ENCODE measurements at places on chromosomes 7 and 10.

- DNase-seq, result no peak
Measured at GRCh38 chr10:49349390-49349789, 46.5 kb downstream of the DRGX start.

DNA sequence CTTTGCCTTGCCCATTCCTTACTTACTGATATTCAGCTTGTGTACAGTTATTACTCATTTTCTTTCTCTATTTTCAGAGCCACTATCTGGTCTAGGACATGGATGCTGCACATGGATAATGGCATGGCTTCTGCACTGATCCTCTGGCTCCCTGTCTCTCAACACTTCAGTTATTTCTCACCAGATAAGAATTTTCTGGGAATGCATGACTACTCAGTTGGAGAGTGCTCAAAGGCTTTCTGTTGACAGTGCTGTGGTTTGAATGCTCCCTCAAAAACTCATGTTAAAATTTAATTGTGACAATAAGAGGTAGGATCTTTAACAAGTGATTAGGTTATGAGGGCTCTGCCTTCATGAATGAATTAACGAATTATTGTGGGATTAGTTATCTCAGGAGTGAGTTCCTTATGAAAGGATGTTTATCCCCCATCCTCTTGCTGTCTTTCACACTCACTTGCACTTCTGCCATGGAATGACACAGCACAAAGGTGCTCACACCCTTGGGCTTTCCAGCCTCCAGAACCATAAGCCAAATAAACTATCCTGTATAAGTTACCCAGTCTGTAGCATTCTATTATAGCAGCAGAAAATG is 16.1 kb upstream of the PIK3CG start:
- no peak for DNase-seq

GRCh38 chr10:81021428-81022129 is 483.9 kb downstream of the SH2D4B start:
- no peak for DNase-seq

GRCh38 chr10:68110027-68110426 is 739 bp downstream of the MYPN start:
- no peak for DNase-seq

DNA sequence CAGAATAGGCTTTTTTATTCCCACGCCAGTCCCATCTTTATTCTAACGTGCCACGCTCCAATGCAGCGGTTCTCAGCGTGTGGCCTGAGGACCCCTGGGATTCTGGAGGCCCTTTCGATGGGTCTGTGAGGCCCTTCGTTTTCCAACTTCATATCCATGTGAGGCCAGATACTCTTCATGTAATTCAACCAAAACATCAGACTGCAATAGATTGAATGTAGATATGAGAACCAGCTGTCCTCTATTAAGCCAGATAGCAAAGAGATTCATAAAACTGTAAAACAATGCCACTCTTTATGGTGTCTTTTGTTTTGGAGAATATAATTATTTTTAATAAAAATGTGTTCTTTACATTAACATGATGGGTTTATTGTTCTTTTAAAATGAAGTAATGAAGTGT is 53.2 kb upstream of the KMT2C start:
- no peak for DNase-seq

GRCh38 chr10:125797994-125798662 is 22.5 kb upstream of the MMP21 start:
- DNase-seq, result no peak

DNA sequence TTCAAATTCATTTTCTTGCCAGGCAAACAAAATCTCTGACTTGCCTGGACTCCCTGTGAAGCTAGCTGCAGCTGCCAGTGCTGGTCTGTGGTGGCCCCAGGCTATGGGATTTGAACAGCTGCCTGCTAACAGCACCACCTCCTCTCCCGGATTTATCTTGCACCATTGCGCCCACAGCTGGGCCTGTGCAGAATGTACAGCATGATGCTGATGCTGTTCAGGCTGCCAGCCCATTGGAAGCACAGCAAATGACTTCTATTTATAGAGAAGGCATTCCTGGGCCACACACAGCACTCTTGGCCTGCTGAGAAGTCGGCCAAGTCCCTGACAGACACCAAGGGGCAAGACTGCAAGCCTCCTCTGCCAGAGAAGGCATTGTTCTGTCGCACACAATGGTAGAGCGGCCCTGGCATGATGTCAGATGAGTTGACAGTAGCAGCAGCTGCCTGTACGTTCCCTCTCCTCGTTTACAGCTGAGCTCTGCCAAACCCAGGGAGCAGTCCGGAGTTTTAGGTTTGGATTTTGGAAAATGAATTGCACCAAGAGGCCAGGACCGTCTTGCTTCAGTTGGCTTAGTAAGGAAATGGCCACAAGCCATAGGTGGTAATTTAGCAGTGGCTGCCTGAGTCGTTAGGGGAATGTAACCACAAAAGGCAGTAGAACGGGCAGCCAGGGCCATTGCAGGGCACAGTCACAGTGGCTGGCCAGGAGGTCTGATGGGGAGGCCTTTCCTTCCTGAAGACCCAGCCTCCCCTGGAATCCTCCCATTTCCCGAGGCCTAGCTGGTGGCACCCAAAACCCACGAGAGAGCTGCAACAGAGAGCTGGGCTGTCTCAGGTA is 38.5 kb downstream of the MTURN start:
- peak; percentile 69 for DNase-seq

DNA sequence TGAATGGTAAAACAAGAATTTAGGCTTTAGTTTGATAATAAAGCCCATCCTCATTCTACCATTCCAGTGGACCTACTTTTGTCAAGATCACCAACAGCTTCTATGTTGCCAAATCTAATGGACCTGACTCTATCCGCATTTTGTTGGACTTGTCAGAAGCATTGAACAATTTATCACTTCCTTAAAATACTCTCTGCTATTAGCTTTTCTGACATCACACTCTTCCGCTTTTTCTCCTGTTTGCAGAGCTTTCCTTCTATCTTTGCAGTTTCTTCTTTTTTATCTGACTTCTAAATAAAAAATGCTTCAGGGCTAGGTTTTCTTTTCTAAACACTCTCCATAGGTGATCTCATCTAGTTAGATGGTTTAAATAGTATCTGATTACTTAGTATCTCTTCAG is 42.7 kb upstream of the SMIM30 start:
- no peak for DNase-seq

DNA sequence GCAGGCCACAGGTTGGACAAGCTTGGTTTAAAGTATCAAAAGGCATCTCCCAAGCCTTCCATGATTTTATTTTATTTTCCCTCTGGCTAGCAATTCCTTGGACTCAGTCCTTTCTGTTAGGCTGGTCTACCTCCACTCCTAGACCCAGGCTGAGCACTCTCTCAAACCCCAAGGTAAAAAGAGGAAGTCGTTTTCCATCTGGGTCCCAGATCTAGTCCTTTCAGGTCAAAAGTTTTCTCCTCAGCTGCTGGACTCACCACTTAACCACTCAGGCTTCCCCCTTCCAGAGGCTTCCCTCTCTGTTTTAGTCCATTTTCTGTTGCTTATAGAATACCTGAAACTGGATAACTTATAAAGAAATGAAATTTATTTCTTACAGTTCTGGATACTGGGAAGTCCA is 252.3 kb upstream of the MKLN1 start:
- no peak for DNase-seq

DNA sequence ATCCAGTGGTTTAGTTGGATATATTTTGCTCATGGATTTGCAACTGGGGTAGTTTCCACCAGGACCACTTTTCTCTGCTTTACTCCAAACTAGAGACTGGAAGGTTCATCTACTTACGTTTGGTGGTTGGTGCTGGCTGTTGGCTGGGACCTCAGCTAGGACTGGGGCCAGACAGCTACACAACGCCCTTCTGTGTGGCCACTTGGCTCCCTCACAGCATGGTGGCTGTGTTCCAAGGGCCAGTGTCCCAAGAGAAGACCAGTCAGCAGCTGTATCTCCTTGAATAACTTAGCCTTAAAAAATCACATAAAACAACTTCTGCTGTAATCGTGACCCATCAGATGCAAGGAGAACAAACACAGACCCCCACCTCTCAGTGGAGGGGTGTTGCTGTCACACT is 4.2 kb upstream of the KCNH2 start:
- no peak for DNase-seq

GRCh38 chr7:16599860-16600259 is 45.7 kb downstream of the ANKMY2 start:
- DNase-seq, result no peak

DNA sequence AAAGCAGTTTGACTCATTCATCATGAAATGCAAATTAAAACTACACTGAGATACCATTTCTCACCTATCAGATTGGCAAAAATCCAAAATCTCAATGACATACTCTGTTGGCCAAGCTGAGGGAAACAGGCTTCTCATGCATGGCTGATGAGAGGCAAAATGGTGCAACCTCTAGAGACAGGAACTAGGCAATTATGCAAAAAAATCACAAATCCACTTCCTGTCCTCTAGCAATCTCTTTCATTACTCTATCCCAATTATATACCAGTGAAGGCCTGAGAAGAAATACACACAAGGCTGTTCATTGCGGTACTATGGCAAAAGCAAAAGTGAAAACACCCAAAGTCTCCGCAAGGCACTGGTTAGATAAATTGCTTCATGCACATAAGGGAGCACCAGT is 25.9 kb upstream of the PTPRN2 start:
- DNase-seq, result no peak

- DNase-seq, result peak; percentile 26
Measured at GRCh38 chr7:142872106-142872675, 13.4 kb downstream of the TRPV6 start.

DNA sequence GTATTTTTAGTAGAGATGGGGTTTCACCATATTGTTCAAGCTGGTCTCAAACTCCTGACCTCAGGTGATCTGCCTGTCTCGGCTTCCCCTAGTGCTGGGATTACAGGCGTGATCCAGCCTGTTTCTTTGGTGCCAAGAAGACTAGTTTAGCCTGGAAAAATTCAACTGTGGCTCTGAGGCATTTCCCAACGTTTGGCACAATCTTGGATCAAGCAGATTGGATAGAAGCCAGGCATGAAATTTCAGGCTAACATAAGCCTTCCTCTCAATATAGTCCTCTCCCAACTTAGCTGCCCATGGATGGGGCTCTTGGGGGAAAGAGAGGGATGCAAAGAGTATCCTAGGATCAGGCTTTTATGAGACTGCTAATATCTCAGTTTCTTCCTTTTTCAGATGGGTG is 53.8 kb downstream of the APBB1IP start:
- no peak for DNase-seq

GRCh38 chr10:48835781-48836180 is 103.9 kb downstream of the LRRC18 start:
- no peak for DNase-seq
